ENCODE measurements at places on chromosomes 3 and 15. TPM values are rescaled to one million over a fixed set of nuclear protein-coding genes. Genes with fewer than 3 reads are reported as not detected.
A peak's percentile ranks its signal among the peaks of the same experiment; 100 is the strongest.

CASR gene
- total RNA-seq, result 0.58 TPM

HYAL1 gene
- total RNA-seq, result 1.7 TPM

SEC62 gene
- 68.1 TPM for total RNA-seq

SRPRB gene
- 43.4 TPM for total RNA-seq

GPR62 gene
- 0.19 TPM for total RNA-seq

DMXL2 gene
- total RNA-seq, result 11.4 TPM

KLHL40 gene
- total RNA-seq, result not detected

A4GNT gene
- not detected for total RNA-seq

DNA sequence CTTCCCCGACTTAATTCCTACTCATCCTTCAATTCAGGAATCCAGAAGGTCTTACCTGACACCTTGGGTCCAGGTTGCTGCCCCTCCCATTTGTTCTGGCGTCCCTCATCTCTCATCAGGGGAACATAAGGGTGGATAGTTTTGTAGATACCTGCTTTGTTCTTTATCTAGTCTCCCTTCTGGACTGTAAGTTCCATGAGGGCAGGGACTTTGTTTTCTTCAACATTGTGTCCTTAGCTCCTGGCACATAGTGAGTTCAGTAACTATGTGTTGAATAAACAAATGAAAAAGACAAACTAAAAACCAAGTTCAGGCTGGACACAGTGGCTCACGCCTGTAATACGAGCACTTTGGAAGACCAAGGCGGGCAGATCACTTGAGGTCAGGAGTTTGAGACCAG, 13.2 kb upstream of the GPD1L start:
- no peak for DNase-seq

DNA sequence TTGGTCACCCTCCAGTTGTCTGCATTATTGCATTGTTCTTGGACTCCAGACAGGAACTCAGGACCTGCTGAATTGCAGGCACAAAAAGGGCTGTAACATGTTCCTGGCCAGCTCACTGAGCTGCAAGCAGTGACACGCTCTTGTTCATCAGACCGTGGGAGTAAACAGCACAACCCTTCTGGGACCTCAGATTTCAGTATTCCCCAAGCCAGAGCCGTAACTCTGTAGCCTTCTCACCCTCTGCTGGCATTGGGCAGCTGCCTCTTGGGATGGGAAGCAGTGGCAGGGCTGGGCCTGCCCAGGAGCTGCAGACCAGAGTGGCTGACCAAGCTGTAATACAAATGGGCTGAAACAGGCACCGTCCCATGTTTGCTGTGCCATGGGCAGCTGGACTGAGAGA, 607.1 kb upstream of the BCHE start:
- no peak for DNase-seq

GRCh38 chr15:96737408-96737807, 406.9 kb downstream of the NR2F2 start:
- DNase-seq, result no peak

DNA sequence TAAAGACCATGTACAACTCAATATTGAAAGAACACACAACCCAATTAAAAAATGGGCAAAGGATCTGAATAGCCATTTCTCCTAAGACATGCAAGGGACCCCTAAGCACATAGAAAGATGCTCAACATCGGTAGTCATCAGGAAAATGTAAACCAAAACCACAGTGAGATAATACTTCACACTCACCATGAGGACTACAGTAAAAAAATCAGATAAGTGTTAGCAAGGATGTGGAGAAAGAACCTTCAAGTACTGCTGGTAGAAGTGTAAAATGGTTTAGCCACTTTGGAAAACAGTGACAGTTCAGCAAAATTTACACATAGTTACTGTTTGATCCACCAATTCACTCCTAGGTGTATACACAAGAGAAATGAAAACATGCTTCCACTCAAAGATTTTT, 30.1 kb upstream of the XIRP1 start:
- no peak for DNase-seq

- DNase-seq, result no peak
These were observed 2.1 kb downstream of the ATP2B2 start for GRCh38 chr3:10503217-10503796.

DNA sequence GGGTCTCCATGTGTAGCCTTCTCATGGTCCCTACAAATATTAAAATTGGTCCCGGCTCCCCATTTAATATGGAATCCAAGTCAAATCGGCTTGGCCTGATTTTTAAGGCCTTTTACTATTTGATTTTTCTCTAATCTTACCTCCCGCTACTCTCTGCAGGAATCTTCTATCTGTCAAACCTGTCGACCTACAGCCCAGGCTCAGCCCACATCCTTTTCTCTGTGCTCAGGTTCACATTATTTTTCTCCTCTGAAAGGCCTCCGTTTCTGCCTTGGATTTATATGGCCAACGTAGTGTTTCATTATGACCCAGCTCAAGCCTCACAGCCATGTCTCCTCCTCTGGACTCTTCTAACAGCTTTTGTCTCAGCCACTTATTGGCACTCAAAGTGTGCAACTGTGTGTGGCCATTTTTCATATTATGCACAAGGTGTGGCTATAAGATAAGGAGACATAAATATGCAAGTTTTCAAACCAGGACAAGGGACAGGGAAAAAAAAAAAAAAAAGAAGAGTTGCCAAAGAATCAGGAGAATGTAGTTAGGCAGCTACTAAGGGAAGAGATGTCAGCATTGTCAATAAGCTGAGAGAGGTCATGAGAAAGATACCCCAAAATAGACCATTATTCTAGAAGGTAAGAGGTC, 2.1 kb upstream of the GLCE start:
- no peak for DNase-seq

- DNase-seq, result no peak
These were observed 38.8 kb downstream of the BSN start for GRCh38 chr3:49593041-49593440.

- DNase-seq, result no peak
These were observed 5.0 kb upstream of the CACNA1D start for GRCh38 chr3:53489386-53489785.

DNA sequence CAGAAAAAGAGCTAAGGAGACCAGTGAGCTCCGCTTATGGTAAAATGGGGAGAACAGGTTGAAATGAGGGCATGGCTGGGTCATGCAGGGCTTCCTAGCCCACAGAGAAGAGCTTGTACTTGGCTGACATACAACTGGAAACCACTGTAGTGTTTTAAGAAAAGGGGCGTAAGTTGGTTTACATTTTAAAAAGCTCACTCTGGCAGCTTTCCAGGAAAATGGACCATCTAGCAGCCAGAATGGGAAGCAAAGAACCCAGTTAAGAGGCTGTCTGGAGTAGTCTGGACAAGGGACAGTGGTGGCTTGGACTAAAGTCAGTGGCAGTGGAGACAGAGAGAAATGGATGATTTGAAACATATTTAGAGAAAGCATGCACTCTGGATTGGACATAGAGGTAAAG, 1.9 kb downstream of the MORC1 start:
- DNase-seq, result no peak

DNA sequence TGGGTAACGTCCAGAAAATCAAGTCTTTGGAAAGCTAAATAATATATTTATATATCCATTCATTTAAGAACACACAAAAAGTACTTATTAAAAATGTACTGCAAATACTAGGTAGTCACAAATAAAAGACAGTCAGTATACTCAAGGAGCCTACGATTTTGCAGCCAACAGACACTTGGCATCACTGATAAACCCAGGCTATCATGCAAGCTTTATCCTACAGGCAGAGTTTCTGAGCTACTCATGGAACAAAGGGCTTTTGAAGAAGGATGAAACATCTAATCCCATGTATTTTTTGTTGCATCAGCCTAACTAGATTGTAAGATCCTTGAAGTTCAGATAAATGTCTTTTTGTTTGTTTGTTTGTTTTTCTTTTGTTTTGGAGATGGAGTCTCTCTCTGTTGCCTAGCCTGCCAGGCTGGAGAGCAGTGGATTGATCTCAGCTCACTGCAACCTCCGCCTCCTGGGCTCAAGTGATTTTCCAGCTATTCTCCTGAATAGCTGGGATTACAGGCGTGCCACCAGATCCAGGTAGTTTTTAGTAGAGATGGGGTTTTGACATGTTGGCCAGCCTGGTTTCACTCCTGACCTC, 319.4 kb upstream of the MDFIC2 start:
- DNase-seq, result no peak

DNA sequence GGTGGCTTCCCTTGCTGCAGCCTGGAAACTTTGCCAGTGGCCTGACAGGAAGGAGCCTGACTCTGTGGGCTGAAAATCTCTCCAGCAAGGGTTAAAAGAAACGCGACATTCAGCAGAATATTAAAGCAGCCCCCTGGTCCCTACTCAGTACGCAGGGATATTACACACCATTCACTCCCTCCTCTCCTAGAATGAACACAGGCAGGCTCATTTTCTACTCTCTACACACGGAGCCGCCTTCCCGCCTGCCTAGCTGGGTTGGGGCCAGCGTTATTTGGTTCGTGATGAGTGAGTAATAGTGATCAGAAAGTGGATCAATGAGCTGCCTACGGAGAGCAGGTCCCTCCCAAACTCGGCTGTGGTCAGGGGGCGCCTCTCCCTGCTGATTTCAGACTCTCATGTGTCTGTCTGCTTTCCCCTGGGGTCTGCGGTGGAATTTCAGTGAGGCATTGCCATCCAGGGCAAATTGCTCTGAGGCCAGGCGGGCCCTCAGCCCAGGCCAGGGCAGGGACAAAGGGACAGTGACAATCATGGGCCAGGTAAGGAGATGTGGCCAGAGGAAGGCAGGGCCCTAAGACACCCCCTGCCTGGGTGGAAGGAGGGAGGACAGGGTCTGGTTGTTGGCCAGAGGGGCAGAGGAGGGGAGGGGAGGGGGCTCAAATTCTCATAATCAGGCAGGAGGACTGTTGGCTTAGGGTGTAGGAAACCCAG, 2.8 kb downstream of the EPHB1 start:
- DNase-seq, result peak; percentile 45

DNA sequence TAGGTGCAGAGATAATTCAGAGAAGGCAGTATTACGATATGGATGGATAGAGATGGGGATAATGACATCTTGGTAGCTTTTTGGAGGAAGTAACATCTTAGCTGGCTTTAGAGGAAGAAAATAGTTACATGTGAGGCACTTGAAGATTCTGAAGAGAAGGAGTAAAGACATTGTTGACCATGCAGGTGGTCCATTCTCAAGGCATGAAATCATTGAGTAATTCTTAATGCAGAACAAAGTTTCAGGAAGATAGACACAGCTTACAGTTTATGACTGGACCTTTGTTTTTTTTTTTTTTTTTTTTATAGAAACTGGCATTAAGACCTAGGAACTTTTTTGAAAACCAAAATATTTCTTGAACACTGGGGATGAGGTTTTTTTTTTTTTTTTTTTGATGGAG, 28.2 kb downstream of the MBNL1 start:
- DNase-seq, result no peak

- DNase-seq, result no peak
These were observed 2.4 kb downstream of the IGF2BP2 start for GRCh38 chr3:185822221-185823000.

- no peak for DNase-seq
These were observed 136.9 kb upstream of the TOPAZ1 start for GRCh38 chr3:44104668-44105321.

DNA sequence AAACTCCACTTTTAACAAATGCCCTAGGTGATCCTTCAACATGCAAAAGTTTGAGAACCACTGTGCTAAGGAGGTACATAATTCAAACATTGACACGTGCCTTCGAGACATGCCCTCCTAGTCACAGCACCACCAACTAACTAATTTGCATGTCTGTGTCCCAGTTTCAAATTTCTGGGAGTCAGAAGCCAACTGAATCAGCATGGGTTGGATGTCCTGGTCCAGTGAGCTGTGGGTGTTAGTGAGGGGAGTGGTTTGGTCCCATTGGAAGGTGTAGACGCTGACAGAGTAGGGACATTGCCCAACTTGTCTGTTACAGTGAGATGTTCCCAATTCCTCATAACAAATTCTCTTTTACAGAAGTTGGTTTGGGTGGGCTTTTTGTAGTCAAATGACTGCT, 67.3 kb upstream of the ADPGK start:
- no peak for DNase-seq

- peak; percentile 34 for DNase-seq
These were observed 42.9 kb downstream of the PXYLP1 start for GRCh38 chr3:141274411-141275031.

- no peak for DNase-seq
These were observed 6.4 kb downstream of the ASTE1 start for GRCh38 chr3:131020122-131020693.

DNA sequence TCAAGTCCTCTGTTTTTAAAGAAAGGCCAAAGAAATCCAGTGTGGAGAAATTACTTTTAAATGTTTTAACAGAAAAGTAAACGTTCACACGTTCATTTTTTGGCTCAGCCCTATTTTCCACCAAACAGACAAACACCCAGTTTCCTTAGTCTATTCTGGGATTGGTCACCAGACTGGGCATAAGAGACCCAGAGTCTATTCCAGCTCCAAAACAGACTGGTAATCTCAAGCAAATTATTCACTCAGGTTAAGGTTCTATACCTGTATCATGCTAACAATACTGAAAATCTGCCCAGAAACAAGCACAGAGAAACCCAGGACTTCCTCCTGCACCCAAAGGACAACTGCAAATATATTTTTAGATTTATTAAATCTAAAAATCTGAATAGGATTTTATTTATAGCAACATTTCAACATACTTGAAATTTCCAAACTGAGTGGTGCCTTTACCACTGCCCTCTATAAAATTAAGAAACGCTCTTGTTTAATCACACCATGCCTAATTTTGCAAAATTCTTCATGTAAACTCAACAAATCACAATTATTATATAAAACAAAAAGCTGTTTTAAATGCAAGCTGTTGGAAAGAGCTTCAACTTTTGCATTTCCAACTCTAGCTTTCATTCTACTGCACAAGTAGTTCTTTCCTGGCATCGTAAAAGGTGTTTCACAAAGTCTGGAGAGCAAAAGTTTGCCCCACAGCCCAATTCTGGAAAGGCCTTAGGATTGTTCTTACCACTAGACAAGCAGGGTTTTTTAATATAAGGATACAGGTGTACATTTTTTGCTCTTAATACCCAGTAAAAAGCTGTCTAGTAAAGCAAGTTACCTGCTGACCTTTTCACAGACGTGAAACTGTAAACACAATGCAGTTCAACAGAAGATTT, 18.7 kb downstream of the ZNF148 start:
- DNase-seq, result no peak

- DNase-seq, result no peak
These were observed 200.6 kb downstream of the GHSR start for GRCh38 chr3:172247525-172248274.

DNA sequence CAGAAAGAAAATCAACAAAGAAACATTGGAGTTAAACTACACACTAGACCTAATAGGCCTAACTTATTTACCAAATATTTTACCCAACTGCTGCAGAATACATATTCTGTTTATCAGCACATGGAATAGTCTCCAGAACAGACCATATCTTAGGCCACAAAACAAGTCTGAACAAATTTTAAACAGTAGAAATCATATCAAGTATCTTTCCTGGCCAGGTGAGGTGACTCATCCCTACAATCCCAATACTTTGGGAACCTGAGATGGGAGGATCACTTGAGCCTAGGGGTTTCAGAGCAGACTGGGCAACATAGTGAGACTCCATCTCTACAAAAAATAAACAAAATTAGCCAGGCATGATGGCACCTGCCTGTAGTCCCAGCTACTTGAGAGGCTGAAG, 18.1 kb upstream of the KPNA4 start:
- DNase-seq, result no peak
